SW480 (cell line): ENCODE measurements at places on chromosomes 6 and 20.

DNA sequence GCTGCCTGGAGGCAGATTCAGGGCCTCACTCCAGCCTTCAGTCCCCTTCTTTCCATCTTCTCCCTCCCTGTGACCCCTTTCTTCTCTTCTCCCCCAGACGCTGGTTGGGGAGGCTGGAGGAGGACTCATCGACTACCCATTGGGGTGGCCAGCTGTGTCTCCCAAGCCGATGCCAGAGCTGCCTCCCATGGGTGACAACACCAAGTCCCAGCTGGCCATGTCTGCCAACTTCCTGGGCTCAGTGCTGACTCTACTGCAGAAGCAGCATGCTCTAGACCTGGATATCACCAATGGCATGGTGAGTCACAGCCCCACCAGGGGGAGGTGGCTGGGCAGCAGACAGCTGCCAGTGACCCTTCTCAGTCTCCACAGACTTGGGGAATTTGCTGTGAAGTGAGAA, 12.9 kb downstream of the BPIFB4 start:
- DNase-seq, result no peak

- peak; percentile 49 for DNase-seq
These were observed 84.7 kb upstream of the MC3R start for GRCh38 chr20:56163806-56164205.

GRCh38 chr20:33669873-33670640, 3.3 kb downstream of the ACTL10 start:
- no peak for DNase-seq

- DNase-seq, result no peak
These were observed 80.9 kb downstream of the DLL1 start for GRCh38 chr6:170210026-170210390.

DNA sequence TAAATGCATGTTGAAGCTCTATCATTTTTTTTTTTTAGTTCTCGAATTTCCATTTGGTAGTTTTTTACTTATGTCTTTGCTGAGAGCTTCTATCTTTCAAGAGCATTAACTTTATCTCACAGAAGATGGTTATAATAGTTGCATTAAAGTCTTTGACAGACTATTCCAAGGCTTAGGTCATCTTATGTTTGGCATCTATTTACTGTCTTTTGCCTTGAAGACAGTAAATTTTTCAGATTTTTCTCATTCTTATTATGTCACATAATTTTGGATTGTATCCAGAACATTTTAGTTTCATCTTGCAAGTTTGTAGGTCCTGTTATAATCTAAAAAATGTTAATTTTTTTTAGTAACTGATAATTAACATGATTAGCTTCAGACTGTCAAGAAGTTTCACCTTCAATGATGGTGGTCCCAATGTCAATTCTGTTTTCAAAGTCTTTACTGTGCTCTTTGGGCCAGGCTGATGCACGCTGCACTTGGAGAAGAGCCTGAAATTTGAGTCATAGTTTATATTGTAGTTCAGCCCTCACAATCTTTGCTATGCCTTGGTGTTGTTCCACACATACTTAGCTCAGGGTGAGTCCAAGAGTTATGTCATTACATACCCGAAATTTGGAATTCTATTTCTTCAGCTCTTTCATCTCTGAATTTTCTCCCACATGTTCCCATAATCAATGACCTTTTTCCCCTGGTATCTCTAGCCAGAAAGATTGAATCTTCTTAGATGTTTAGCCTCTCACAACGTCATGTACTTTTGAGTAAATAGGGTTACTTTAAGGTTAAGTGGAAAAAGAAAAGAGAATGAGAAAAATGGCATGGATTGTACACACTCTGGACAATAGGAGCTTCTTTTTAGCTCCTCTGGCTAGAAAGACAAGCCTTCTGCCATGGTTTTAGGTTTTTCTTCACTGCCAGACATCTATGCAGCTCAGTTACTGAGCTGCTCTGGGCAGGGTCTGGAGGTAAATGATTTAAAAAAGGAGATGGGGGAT, 110.3 kb upstream of the BTBD3 start:
- DNase-seq, result no peak

GRCh38 chr6:84027340-84028181, 6.0 kb upstream of the MRAP2 start:
- DNase-seq, result no peak

DNA sequence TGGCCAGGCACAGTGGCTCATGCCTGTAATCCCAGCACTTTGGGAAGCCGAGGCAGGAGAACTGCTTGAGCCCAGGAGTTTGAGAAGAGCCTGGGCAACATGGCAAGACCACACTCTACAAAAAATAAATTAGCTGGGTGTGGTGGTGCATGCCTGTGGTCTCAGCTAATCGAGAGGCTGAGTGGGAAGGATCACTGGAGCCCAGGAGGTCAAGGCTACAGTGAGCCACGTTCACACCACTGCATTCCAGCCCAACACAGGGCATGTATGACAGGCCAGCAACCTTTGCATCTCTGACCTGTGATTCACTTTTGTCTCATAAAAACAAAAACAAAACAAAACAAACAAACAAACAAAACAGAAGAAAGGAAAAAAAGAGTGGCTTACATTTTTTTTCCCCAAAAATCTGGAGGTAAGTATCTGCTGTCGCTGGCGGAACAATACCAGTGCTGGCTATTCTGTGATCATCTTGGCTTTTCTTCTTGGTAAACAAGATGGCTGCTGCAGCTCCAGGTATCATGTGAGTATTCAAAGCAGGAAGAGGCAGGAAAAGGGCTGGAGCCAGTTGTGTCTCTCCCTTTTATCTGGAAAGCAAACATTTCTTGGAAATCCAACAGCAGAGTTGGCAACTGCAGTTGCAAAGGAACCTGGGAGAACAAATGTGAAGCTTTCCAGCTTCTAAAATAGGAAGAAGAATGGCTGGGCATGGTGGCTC, 40.4 kb upstream of the ZMYND8 start:
- DNase-seq, result no peak

- no peak for DNase-seq
These were observed 13.3 kb upstream of the FAXC start for GRCh38 chr6:99362678-99363268.

- no peak for DNase-seq
These were observed 12.4 kb downstream of the SERINC1 start for GRCh38 chr6:122459240-122459639.

DNA sequence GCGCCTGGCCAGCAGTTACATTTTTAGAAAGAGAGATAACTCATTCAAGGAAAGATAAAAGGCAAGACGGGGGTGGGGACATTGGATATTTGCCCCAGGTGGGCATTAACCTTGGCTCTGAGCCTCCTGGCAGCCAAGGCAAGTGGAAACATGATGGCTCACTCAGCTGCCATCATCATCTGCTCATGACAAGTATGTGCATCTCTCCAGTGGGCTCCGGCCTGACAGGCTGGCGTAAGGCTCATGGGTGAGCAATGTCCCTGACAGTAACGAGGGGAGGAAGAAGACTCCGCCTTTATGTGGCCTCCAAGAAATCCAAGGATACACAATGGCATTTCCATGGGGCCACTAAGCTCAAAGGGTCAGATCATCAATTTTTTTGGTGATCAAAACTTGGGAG, 13.3 kb downstream of the ANKRD60 start:
- DNase-seq, result no peak

DNA sequence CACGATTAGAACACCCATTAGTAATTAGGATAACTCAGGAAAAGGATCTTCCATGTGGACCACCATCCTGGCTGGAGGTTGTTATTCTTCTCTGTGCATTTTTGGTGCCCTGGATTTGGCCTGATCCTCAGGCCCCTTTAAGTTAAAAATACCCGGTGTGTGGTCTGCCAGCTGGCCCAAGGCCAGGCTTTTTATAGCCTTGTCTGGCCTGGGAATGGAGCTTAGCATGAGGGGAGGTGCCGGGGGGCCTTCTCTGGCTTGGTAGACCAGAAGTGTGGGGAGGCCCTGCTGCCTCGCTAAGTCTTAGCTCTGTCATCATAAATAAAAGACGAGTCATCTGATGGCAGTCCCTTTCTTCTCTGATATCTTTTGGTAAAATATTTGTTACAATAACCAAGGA, 71.4 kb downstream of the ARID1B start:
- no peak for DNase-seq

GRCh38 chr20:34705397-34706301, 1.5 kb downstream of the TP53INP2 start:
- peak; percentile 83 for DNase-seq

DNA sequence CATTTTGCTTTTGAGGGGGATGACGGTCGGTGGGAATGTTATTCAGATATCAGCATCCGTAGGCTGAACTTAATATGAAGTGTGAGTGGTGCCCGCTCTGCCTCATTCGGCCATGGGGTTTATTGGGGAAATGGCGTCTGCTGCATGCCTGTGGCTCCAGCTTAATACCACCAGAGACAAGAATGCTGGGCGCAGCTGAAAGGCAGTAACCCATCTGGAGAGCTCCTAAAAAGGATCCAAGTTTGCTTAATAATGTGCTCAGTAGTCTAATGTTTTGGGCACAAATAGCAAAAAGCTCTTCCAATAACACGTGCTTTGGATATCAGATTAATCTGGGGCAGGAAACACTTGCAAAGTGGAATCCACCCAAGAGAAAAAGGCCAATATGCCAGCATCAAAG, 273.0 kb upstream of the TAB2 start:
- no peak for DNase-seq

DNA sequence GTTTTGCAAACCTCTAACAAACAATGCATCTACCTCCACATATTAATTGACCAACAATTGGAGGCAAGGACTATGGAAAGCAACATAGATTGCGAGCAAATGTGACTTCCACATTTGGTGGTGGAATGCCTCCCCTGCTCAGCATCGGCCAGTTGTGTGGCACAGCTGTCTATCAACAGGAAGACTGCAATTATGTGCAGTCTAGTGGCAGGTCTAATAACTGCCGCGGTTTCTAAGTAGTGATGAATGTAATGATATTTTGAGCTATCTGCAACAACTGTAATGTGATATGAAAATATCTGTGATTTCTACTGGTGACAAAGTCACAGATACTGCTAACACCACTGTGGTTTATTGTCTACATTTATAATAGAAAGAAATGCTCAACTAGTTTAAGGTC, 56.8 kb downstream of the NCR2 start:
- no peak for DNase-seq

DNA sequence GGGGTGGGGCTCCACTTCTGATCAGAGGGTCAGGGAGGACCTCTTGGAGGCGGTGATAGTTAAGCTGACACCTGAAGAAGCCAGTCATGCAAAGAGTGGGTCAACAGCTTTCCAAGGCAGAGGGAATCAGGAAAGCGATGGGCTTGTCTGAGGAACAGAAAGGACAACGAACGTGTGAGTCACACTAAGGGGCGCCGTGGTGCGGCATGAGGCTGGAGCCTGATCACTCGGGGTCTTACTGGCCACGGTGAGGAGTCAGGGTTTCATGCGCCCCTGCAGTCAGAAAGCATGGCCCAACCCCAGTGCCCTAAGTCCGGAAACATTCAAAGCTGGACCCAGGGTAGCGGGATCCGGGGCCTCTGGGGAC, 50.6 kb upstream of the SLC32A1 start:
- DNase-seq, result no peak
